ENCODE measurements at places on chromosomes 1 and 21.

DNA sequence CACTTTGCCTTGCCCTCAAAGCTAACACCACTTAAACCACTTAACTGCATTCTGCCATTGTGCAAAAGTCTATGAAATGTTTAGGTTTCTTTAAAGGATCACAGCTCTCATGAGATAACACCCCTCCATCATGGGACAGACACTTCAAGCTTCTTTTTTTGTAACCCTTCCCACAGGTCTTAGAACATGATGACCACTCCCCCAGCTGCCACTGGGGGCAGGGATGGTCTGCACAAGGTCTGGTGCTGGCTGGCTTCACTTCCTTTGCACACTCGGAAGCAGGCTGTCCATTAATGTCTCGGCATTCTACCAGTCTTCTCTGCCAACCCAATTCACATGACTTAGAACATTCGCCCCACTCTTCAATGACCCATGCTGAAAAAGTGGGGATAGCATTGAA is 7.7 kb downstream of the ADAMTS1 start:
- DNase-seq, result no peak

DNA sequence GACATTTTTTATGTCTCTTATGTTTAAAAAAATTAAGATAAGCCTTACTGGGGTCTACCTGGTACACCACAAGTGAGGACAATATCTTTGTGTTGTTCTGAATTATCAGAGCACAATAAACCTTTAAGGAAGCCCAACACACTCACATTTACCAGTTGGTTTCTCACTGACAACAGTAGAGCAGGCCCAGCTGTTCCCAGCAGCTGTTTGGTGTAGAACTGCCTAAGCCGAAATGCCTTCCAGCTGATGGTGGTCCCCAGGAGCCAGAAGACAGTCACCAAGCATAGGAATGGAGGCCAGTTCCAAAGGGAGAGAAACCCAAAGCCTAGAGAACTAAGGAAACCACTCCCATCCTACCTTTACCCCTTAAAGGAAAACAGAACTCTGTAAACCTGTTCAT is 428.6 kb upstream of the CAMK1G start:
- DNase-seq, result no peak

DNA sequence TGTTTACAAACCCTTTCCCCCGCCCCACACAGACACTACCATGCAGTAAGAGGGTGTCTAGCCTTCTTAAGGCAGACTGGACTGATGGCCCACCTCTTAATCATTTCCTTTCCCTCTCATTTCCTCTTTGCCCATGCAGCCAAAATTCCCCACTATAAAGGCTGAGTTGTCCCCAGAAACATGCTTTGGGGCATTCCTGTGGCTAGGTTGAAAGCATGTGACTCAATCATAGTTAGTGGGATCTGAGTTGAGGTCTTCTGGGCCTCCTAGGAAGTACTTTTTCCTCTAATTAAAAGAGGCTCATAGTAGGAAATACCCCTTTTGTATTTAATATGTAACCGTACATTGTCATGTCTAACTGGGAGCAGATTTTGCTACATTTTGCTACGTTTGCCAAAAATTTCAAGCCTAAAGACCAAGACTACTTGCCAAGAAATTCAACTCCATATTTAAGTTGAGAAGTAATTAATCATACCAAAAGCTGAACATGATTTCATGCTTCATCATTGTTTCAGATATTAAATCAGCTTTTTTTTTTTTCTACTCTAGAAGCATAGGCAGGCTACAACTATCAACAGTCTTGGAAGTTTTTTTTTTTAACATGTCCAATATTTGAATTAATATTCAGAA is 174.7 kb downstream of the ADGRL4 start:
- no peak for DNase-seq

DNA sequence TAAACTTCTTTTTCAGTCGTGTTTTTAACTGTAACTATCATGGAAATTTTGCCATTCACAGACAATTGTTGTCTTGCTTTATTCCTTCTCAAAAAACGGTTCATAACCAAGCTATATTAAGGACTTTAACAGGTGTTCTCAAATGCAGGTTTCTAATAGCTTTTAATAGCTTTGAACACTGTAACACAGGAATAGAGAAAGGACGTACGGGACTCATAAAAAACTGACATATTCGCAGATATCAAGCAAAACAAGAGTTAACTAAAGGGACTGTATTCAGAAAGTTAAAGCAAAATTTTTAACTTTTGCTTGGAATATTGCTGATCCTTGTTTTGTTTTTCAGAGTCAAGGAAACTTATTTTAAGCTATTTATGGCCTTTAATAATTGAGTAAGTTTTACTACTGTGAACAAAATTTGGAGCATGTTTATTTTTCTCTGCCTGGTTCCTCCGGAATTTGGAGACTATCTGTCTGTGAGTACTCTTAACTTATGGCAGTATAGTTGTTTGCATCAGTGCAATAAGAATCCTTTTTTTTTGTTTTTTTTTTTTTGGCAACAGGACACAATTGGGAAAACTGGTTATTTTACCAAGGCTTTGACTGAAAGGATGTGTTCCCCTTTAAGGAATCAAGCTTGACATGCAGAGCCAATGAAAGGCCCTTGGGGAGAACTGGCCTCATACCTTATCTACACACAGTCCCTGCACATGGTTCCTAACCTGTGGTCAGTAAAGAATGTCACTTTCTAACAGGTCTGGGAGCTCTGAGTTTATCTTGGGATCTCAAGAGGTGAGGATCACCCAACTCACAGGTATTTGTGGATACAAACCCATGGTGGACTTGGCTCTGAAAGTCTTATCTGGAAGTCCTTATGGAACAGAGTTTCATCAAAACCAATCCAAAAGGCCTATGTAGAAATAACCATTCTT is 5.8 kb upstream of the CD46 start:
- no peak for DNase-seq

DNA sequence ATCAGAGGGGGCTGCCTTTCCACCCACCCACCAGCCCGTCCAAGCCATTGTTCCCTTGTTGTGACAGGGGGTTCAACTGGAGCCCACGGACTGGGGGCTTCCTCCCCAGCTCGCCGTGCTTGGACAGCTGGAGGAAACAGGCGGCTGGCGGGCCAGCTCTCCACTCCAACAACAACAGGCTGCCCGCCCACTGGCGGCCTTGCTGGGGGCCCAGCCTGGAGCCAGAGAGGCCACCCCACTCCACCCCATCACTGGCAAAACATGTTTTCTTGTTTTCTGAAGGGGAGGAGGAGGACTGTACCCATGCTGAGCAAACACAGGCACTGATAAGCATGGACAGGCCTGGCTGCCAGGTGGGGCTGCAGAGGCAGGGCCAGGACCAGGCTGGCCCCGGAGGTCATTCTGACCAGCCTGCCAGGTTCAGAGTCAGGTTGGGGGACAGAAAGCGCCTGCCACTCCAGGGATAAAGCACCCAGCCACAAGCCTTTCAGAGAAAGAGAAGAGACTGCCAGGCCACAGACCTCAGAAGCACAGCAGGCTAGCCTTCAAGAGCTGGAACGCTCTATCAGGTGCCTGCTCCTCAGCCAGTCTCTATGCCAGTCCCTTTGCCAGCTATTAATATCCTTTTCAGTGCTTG is 32.8 kb downstream of the GJA4 start:
- no peak for DNase-seq

DNA sequence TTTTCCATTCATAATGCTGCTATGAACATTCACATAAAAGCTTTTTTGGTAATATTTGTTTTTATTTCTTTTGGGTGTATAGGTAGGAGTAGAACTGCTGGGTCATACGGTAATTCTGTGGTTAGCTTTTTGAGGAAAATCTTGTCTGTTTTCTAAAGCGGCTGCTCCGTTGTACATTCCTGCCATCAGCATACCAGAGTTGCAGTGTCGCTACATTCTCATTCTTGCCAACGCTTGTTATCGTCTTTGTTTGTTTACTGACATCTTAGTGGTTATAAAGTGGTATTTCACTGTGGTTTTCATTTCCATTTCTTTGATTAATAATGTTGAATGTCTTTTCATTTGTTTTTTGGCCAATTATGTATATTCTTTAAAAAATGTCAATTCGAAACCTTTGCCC is 469.8 kb upstream of the ZP4 start:
- DNase-seq, result no peak

- DNase-seq, result no peak
Measured at GRCh38 chr1:1120866-1121591, 5.1 kb upstream of the C1orf159 start.

GRCh38 chr1:193156822-193157142 is 29.6 kb downstream of the B3GALT2 start:
- no peak for DNase-seq

DNA sequence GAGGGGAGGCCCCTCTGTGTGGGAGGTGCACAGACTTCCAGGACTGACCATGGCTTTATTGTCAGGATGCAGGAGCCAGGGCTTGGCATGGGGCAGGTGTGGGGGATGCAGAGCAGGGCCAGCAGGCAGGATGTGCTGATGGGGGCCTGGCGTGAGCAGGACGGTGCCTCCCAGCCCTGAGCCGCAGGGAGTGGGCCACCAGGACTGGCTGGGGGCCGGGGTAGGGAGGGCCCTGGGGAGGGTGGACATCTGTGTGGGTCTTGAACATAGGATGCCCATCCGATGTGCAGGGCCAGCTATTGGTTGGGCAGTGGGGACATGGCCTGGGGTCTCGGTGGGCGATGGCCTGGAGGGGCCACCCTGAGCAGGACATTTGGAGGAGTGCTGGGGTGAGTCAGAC is 15.6 kb downstream of the PRMT2 start:
- no peak for DNase-seq

DNA sequence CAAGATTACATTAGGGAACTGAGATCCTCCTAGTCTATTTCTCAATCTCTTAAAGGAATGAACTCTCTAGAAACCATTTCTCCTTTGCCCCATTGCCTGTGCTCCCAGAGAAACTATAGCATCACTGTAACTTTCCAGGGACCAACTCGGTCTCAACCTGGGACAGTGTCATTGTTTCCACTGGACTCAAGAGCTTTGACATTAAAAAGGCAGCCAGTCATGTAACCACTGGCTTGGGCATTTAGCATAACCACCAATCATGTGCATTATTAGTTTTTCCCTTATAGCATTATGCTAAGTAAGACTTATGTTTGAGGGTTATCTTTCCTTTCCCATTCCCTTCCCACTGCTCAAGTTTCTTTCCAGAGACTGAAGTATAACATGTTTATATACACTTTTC is 18.2 kb downstream of the TEX38 start:
- DNase-seq, result no peak

GRCh38 chr1:13228343-13228781 is 2.4 kb upstream of the PRAMEF18 start:
- DNase-seq, result no peak

GRCh38 chr1:70586046-70586445 is 175.0 kb downstream of the CTH start:
- DNase-seq, result no peak

DNA sequence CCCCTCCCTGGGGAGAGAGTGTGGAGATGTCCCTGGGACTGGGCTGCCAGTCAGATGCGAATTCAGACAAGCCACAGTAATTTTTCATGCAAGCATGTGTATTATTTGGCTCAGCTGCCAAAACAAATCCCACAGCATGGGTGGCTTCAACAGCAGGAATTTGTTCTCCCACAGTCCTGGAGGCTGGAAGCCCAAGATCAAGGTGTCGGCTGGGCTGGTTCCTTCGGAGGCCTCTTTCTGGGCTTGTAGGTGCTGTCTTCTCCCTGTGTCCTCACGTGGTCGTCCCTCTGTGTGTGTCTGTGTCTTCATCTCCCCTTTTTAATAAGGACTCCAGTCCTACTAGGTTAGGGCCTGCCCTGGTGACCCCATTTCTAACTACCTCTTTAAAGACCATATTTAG is 91.9 kb upstream of the ACTRT2 start:
- no peak for DNase-seq

- DNase-seq, result no peak
Measured at GRCh38 chr1:178548108-178548507, 35.2 kb downstream of the TEX35 start.

DNA sequence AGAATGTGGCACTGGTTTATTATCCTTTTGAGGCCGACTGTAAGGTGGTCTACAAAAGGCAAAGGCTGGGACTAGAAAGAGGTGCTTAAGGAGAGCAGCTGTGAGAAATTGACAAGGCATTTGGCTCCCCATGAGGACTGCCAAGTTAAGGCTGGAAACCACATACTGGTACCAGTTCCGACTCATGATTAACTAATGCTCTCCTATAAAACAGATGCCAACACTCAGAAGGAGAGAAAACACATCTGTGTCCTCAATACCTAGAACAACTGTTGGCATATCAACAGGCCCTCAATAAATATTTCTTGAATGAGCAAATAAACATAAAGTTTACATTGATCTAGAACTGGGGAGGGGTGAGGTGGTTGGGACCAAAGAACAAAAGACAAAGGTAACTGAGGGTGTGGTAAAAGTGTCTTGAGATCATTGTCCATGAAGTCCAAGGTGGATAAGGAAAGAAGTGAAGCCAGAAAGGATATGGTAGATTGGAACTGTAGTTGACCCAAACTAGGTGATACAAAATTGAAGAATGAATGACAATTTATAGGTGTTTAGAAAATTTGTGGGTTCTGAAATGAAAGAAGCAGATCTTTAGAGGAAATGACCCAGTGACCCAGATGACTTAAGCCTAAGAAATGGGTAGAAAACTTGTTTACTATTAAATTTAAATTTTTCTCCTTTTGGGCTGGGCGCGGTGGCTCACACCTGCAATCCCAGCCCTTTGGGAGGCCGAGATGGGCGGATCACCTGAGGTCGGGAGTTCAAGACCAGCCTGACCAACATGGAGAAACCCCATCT is 16.9 kb upstream of the MCL1 start:
- DNase-seq, result no peak

DNA sequence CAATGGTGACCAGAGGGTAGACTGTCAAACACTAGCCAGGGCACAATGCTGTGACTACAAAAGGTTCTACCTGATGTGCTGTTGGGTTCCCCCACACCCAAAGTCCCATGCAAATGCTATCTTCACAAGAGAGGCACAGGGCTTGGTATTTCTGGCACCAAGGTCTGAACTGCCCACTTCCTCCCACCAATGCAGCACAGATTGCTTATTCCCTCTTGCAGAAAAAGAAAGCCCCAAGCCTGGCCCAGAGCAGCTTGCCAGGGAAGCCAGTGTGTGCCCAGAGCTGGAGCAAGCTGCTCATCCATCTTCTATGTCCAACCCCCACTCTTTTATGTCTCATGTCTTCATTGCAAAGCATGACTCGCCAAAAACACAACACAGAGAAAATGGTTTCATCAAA is 149.4 kb upstream of the CAMK1G start:
- DNase-seq, result no peak

GRCh38 chr1:15453734-15454133 is 2.8 kb upstream of the CELA2A start:
- DNase-seq, result no peak

Measured in stimulated activated naive CD8-positive, alpha-beta T cell treated with anti-CD3 and anti-CD28 coated beads, Interleukin-15, amount 100 ng/mL, for 72 hours (primary cell).